Progenitor cell of endocrine pancreas (in vitro differentiated cells): ENCODE measurements at places on chromosomes 13 and 19.

DNA sequence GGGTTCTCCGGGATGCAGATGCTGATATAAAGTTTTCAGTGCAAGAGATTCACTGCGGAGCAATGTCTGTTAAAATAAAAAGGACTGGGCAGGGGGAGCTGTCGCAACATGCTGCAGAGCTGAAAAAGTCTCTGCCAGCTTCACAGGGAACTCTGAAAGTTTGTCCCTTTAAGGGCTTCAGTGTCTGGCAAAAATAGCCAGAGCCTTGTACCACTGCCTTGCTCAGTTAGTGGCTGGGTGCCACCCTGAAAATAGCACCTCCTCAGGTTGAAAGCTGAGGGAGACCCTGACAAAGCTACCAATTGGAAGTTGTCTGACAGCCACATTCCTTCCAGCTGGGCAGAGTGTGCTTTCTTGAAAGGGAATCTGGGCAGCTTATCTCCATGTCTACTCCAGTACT lies 3.0 kb upstream of the NDFIP2 start:
- DNase-seq = no peak

DNA sequence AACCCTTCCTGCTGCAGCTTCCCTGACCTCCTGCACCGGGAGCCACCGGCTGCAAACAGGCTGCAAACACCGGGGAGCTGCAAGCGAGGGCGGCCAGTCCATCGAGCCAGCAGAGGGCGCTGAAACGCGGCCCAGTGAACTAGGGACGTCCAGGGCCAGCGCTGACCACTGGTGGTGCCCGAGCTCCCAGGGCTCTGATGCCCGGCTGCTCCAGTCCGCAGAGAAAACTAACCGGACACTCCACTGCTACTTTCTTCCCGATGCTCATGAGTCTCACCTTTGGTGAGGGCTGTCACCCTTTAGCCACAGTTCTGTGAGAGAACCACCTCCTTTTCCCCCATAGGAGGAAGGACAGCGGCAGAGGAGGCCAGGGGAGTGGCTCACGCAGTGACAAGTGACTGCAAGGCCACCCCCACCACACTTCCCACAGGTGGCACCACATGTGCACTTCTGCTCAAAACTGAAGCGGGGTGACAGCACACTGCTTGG lies 82.8 kb upstream of the MTIF3 start:
- DNase-seq = peak; percentile 88

DNA sequence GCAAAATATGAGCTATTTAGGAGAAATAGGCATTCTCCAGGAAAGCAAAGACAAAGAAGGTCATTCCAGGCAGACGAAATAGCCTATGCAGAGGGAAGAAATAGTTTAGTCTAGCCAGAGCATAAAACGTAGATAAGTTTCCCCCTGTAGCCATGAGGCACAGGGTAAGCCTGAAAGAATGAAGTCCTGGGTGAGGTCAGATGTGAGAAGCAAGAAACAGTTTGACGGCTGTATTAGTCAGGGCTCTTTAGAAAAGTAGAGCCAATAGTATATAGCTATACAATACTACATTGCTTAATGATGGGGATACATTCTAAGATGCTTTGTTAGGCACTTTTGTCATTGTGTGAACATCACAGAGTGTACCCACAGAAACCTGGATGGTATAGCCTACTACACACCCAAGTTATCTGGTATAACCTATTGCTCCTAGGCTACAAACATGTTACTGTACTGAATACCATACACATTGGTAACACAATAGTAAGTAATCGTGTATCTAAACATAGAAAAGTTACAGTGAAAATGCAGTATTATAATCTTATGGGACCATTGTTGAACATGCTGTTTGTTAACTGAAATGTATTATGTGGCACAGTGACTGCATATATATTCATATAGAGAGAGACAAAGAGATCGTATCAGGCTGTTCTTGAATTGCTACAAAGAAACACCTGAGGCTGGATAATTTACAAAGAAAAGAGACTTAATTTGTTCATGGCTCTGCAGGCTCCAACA lies 59.3 kb upstream of the WDFY2 start:
- no peak for DNase-seq

DNA sequence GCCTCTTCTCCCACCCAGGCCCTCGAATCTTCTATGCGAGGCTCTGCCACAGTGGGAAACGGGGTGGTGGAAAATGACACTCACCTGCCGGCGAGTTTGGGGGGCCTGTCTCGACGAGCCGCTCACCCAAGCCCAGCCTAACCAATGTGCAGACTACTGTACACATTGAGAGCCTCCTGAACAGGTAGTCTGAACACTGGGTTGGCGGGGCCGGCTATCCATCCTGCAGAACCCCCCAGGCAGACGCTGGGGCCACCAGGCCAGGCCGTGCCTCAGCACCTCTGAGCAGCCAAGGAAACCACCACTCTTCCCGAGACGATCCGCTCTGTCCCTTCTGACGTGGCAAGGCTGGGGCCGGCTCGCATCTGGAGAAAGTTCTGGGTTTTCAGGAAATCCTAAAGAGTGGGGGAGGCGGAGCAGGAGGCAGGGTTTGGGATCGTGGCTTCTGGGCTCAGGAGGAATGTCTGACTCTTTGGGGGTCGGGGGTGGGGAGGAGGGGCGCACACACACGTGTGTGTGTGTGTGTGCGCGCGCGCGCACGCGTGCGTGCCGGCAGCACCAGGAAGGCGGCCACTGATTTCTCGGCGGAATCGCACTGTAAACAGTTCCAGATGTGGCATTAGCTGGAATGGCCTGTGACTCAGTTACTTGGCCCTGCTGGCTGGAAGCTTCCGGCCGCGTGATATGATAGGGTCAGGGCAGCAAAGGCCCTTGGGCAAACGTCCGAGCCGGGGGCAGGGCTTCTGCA lies 18.5 kb downstream of the TMED1 start:
- DNase-seq = no peak

DNA sequence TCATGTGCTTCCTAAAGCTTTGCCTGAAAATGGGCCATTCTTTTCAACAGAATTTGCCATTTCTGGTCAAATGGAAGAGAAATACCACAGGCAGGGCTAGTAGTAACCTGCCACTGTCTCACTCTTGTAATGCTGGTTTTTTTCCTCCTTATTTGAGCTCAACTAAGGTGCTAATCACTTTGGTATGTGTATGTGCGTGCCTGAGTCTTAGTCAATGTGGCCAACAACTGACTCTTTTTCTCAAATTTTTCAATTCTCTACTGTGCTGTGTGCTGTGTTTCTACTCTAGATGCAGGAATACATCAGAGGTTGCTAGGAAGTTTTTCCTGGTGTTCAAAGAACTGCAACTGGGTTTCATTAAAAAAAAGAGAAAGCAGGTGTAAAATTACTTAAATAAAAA lies 870.2 kb downstream of the EFNB2 start:
- no peak for DNase-seq

DNA sequence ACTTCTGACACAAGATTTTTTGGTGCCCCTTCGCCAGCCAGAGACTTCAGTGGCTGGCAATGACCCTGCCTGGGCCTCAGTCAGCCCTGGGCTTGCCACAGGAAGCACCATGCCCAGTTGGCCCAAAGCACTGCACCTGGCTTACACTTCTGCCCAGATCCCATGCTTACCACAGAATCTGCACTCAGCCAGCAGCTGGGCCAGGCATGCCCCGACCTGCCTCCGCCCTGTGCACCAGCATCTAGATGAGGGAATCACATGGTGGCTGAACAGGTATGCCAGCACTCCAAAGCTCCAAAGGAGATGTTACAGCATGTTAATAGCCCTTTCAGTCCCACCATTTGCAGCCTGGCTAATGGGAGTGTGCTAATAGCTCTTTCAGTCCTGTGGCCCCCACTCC lies 690.9 kb downstream of the SLITRK6 start:
- no peak for DNase-seq

DNA sequence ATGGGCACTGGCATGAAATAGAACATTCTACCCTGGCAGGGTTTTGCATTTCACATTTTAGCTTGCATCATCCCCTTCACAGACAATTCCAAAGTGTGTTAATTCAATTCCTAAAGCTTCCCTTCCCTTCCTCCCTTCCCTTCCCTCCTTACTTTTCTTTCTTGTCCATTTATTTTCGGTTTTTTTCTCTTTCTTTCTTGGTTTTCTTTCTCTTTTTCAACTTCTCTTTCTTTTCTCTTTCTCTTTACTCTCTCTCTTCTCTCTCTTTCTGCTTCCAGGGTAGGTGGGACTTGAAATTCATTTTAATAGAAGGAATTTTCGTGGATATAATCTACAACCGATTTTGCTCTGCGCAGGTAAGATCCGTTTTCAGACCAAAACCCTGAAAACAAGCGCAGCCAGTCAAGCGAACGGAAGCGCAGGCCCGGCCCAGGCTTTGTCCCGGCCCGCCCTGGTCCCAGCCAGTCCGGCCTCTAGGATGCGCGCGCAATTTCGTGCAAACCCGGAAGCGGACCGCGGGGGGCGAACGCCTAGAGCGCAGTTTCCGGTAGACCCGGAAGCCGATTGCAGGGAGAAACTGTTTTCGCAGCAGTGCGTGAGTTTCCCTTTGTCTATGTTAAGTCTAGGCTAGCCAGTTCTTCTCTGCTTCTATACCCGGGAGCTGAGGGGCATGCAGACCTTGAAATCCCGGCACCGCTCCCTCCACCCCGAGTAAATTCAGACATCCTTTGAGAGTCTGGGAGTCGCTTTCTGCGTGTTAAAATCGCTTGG lies at the start of gene ZNF528:
Gene ZNF528 (plus strand): TSS at position 540 of the 771 bp plus-strand sequence. CDS start 4,165 bp downstream, outside the sequence.
- DNase-seq = peak; percentile 69

GRCh38 chr13:85864963-85865530 lies 65.8 kb upstream of the SLITRK6 start:
- DNase-seq = no peak

- no peak for DNase-seq
Measured at GRCh38 chr13:104085611-104086010, 1019.4 kb upstream of the SLC10A2 start.
